ENCODE measurements at places on chromosomes 1 and 21. TPM values are rescaled to one million over a fixed set of nuclear protein-coding genes. Genes with fewer than 3 reads are reported as not detected.

The ID3 gene
- polyA plus RNA-seq: 178 TPM

GRCh38 chr1:18343581-18343980 is 137.1 kb upstream of the KLHDC7A start:
- DNase-seq: no peak

The PDE9A gene
- 41.0 TPM for polyA plus RNA-seq

DNA sequence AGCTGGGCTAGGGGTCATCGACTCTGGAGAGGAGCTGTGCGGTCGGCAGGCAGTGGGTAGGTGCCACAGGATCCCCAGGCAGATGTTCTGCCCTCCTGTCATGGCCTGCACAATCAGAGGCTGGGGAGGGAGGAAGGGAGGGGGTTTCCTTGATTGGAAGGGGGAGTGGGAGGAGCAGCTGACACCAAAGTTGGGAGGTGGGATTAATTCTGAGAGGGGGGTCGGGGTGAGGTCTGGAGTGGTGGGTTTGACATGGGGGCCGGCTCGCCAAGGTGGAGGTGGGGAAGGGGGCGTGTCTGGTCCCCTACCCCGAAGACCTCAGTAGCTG is 651 bp upstream of the HPCA start:
- no peak for DNase-seq

The B3GALT2 gene
- 11.8 TPM for polyA plus RNA-seq

All from left renal pelvis (tissue), 4 donors.